ENCODE measurements at places on chromosomes 3 and 15.

GRCh38 chr15:92693691-92694331, 38.2 kb upstream of the FAM174B start:
- no peak for DNase-seq

DNA sequence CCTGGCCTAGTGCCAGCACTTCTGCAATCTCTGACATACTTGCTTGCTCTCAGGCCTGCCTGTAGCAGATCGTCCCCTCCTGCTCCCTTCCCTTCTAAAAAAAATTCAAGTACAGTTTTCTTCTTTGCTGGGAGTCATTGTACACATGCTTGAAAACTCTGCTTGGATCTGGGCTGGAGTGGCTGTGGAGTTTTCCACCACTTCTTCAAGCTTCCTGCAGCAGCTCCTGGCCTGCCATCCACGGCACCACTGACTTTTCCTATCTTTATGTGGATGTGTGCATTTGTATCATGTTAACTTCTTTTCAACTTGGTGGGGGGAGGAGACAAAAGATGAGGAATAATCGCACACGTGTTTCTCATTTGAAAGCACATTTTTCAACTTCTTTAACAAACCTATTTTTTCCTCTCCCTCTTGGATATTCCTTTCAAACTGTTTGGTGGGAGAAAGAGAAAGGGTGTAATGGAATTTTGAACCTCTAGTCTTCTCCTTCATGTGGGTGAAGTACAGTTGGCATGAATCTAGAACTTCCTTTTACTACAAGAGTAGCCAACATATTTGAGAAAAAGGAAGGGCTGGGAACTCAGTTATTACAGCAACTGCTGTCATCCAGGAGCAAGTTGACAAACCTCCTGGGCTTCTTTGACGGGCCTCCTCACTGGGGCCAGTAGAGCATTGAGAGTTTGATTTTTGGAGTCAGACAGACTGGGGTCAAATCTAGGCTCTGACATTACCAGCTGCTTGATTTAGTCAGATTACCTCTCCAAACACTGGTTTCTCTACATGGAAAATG, 61.2 kb upstream of the LRTM1 start:
- no peak for DNase-seq

GRCh38 chr15:68561171-68561900, 17.5 kb upstream of the CORO2B start:
- DNase-seq = no peak

GRCh38 chr3:33030802-33031201, 66.1 kb downstream of the GLB1 start:
- DNase-seq = no peak

GRCh38 chr3:125437631-125438435, 62.7 kb upstream of the ZNF148 start:
- DNase-seq = peak; percentile 38

DNA sequence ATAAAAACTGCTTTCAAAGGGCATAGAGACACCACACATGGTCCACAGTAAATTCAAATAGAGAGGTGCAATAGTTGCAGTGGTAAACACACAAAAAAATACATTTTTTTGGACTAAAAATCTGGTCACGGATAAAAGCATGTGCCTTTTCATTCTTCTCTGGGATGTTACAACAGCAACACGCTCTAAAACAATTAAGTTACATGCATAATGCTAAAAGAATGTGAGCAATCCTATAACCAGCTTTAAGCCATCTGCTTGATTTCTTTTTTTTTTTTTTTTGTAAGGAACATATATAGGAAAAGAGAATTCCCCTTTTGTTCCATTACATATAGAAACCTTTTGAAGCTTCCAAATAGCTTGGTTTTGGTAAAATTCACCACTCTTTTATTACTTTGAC, 20.0 kb downstream of the WNT5A start:
- DNase-seq = no peak

- no peak for DNase-seq
These were observed 533.1 kb upstream of the NAALADL2 start for GRCh38 chr3:174325834-174326700.
